NAMALWA (cell line): ENCODE measurements at places on chromosomes 6 and 20.

- DNase-seq: peak; percentile 77
Observed at GRCh38 chr6:142692942-142693341, 252.0 kb downstream of the HIVEP2 start.

GRCh38 chr6:41713159-41713649 is 22.2 kb downstream of the TFEB start:
- no peak for DNase-seq

GRCh38 chr6:39646751-39647420 is 78.3 kb downstream of the KIF6 start:
- DNase-seq: no peak

DNA sequence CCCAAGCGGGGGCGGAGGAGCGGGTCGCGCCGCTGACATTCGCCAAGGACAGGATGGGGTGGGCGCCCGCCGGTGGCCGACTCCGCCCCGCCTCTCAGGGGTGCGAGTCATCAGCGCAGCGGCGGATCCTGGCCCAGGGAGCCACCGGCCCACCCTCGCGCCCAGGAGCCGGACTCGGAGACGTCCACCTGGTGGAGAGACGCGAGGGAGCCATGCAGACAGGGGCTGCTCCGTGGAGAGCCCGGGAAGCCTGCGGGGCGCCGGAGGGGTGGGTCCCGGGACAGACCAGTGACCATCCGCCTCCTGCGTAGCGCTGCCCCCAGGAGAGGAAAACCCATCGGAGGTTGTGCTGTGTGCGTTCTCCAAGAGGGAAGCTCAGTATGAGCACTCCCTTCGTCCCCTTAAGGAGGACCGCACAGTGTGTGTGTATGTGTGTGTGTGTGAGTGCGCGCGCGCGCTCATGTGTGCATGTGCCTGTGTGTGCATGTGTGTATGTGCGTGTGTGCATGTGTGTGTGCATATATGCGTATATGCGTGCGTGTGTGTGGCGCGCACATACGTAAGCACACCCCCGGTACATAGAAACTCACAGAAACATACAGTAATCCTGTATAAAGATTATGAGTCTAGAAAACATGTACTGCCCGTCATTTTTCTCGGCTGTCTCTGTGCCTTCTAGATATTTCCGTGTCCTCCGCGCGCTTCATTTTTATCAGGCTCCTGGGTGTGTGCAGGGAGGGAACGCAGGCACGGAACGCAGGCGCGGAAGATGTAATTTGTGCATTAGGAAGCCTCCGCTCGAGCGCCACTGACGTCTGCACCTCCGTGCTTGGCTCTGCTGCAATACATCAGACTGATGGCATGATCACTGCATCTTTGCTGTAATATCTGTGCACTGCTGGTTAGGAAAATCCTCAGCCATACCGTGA is 158.9 kb downstream of the TBXT start:
- DNase-seq: no peak

- no peak for DNase-seq
Observed at GRCh38 chr6:90934081-90934480, 347.2 kb upstream of the MAP3K7 start.

GRCh38 chr20:58136149-58136484 is 92.3 kb downstream of the ANKRD60 start:
- DNase-seq: no peak

GRCh38 chr6:25346064-25346463 is 66.9 kb downstream of the CARMIL1 start:
- no peak for DNase-seq

- DNase-seq: no peak
Observed at GRCh38 chr6:45724027-45724426, 291.6 kb downstream of the CLIC5 start.

DNA sequence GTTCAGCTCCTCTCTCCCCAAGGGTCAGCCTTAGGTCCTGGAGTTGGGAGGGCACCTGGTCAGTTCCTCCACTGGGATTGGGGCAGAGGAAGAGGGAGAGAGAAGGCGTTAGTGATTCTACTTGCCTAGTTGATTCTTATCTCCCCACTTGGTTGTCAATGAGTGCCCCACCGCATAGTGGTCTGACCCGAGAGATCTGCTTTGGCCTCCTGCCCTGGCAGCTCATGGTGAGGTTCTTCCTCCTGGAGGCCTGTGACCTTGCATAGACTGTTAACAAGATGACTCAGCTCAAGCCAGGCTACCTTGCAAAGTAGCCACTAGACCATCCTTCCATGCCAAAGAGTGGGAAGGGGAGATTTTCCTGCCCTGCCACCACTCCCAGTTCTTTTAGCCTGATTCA is 160.6 kb downstream of the TMEM200A start:
- no peak for DNase-seq

GRCh38 chr6:170137911-170138910 is 152.7 kb downstream of the DLL1 start:
- DNase-seq: no peak

DNA sequence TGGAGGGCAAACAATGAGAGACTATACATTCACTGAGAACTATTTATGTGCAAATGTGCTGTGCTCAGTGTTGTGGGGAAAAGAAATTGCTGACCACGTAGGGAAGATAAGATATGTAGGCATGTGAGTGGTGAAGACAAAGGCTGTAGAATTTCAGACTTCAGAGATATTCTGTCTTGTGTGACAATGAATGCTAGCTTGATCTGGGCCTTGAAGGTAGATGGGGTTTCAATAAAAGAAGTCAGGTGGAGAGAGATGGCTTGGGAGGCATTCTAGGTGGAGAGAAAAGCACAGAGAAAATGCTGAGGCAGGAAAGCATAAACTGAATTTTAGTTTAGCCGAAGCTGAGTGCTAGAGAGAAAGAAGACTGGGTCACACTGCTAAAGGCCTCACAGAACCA is 56.8 kb upstream of the EEF1A1 start:
- no peak for DNase-seq

- peak; percentile 34 for DNase-seq
Observed at GRCh38 chr20:53678990-53679596, 85.5 kb upstream of the ZNF217 start.

DNA sequence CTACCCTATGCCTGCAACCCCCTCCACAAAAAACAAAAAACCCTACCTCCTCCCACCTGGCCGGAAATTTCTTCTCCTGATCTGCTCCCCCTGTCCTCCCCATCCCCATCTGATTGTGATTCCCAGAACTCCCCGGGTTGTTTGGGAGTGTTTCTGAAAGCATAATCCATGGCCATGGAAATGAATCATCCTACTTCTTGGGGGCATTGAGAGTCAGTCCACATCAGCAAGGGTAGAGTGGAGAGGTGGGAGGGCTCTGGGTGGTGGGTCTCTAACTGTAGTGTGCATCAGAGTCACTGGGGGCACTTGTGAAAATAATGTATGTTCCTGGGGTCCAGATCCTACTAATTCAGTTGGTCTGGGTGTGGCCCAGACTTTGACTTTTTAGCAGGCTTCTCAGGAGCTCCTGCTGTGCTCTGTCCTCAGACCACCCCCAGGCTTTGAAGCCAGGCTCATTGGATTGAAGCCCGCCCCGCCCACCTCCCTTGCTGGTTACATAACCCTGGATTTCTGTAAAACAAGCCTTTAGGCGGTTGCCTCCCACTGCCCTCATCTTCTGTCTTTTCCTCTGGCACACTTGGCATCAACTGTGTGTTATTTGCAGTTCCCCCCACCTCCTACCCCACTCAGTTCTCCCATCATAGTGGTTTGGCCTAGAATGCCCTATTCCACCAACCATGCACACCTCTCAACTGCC is 10.5 kb downstream of the PIGT start:
- no peak for DNase-seq

GRCh38 chr20:9235518-9235917 is 166.6 kb downstream of the PLCB4 start:
- no peak for DNase-seq

GRCh38 chr6:56526860-56527544 is 115.7 kb downstream of the DST start:
- no peak for DNase-seq

GRCh38 chr6:103236923-103237322 is 1622.8 kb downstream of the HACE1 start:
- no peak for DNase-seq

GRCh38 chr6:120077489-120077888 is 727.9 kb upstream of the MAN1A1 start:
- peak; percentile 16 for DNase-seq

DNA sequence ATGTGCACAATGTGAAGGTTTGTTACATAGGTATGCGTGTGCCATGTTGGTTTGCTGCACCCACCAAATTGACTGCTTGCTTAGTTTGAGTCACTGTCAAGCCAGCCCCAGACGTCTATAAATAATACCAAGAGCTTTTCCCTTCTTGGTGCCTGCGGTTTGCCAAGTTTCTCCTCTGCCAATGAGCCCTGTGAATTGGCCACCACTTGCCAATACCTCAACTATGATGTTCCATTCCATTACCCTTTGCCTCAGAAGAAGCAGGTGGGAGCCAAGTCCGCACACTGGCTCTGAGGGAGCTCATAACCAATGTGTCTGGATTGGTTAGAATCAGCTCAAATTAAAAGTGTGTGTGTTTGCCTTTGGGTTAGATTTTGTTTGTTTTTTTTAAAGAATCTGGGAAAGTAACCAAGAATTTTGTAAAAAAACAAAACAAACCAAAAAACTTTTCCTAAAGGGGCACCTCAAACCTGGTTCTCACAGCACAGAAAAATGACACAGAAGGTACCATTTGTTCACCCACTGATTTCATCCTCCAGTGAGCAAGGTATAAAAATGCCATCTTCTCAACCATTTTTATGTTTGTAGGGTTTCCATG is 244.7 kb upstream of the PRND start:
- no peak for DNase-seq

- DNase-seq: no peak
Observed at GRCh38 chr20:13692802-13693736, 54.3 kb upstream of the TASP1 start.

GRCh38 chr6:107108201-107108890 is 7.0 kb downstream of the BEND3 start:
- DNase-seq: no peak

- no peak for DNase-seq
Observed at GRCh38 chr6:167093406-167093921, 29.4 kb upstream of the CCR6 start.

DNA sequence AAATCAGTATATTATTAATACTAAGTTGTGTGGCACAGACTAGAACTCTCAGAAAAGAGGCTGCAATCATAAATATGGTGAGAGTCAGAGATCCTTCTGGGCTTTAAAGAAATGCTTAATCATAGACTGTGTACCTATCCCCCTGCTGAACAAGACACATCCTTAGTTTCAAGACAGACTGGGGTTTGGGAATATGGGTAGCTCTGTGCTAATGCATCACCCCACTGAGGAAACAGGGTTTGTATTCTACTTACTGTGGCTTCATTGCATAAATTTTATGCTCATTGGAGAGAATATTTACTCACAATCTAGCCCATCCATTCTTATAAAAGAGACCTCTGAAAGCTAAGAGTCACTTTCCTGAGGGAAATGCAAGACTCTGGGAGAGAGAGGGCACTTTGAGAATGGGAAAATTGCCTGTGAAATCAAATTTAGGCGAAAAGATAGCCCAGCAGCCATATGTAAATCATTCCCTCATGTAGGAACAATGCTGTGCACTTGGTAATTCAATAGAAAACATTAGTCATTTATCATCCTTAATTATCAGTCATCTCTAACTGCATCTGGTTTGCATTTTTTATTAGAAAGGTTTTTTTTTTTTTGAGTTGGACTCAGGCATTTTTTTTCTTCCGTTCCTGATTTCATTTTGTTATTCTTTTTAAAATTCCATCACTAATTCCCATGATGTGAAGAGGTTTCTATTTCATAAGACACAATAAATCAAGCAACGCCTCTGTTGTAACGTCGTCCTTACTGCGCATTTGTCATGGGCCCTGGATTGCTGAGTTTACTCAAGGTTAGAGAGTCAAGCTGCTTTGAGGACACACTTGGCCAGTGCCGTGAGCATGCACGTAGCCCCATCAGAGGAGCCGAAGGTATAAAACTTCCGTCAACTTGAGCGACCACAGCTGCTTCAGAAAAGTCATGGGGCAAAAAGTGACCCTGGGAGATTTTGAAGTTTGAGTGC is 91.8 kb downstream of the TRMT11 start:
- no peak for DNase-seq

DNA sequence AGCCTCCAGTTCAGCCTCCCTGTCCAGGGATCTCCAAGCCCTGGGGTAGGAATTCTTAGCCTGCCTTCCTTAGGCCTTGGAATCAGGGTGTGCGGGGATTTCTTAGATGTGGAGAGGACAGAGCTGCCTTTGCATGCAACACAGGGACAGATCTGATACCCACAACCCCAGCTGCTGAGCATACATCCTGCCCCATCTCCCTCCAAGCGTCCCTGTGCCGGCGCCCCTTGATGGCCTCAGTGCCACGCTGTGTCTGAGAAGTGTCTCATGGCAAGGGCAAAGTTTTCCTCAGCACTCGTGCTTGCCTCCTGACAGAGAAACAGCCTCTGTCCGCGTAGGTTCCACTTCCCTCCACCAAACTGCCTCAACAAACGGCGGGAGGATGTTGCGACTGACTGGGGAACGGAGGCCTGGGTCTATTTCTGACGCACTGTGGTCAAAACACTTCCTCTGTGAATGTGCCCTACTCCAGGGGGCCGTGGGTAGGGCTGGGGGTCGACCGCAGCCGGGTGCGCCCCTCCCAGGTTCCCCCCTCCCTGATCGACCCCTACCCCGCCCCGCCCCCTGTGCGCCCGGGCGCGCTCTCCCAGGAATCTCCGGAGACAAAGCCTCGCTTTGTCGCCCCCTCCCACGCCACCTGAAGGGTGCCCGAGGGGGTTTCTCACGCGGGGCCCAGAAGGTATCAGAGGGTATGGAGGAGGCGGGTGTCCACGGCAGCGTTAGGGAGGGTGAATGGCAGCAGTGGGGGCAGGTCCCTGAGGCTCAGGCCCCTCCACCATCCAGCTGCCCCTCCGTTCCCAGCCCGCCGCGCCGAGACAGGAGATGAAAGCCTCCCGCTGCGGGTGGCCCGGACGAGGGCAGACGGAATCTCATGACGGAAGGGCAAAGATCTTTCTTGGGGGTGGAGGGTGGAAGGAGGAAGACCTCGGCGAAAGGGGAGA is 806 bp downstream of the MICAL1 start:
- DNase-seq: peak; percentile 92
